Stimulated activated CD4-positive, alpha-beta T cell treated with anti-CD3 and anti-CD28 coated beads, Interleukin-15, amount 100 ng/mL, for 1 hour (primary cell): ENCODE measurements at places on chromosomes 2 and 18.

DNA sequence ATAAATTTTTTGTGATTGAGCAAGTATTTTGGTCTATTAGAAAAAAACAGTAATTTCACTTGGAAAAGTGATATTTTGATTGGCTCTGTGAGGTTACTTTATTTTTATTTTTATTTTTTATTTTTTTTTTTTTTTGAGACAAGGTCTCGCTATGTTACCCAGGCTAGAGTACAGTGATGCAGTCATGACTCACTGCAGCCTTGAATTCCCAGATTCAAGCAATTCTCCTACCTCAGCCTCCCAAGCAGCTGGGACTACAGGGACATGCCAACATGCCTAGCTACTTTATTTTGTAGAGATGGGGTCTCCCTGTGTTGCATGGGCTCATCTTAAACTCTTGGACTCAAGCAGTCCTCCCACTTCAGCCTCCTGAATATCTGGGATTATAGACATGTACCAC lies 60.9 kb upstream of the MGAT5 start:
- DNase-seq, result no peak

- no peak for DNase-seq
Measured at GRCh38 chr2:124536591-124536990, 511.5 kb downstream of the CNTNAP5 start.

- no peak for DNase-seq
Measured at GRCh38 chr2:25788457-25788856, 89.8 kb downstream of the ASXL2 start.

DNA sequence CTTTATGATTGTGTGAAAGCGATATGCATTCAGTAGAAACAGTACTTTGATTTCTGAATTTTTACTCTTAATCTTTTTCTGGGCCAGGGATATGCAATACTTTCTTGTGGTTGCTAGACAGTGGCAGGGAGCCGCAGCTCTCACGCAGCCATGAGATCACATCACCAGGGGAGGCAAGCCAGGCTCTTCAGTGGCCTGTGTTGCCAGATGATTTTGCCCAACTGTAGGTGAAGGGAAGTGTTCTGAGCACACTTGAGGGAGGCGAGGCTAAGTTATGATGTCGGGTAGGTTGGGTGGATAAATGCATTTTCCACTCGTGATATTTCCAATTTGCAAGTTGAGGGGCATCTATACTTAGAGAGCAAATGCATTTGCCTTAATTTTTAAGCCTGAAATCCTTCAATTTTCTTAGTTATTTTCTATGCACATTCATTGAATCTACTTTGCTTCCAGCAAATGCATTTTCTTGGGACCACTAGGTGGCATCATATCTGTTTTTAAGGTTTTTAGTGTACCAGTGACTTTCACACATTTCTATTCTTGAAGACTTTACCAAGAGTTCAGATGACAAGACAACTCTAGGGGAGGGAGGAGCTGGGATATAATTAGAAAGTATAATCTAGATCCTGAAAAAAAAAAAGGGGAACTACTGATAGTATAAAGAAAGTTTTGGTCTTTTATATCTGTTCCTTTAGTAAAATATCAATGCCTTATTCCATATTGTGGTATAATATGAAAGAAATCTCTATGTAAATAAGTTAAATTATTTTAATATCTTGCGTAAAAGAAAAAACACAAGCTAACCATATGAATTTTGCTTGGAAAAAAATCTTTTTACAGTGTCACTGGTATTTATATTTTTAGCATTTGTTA lies 643.3 kb downstream of the SOCS6 start:
- no peak for DNase-seq

DNA sequence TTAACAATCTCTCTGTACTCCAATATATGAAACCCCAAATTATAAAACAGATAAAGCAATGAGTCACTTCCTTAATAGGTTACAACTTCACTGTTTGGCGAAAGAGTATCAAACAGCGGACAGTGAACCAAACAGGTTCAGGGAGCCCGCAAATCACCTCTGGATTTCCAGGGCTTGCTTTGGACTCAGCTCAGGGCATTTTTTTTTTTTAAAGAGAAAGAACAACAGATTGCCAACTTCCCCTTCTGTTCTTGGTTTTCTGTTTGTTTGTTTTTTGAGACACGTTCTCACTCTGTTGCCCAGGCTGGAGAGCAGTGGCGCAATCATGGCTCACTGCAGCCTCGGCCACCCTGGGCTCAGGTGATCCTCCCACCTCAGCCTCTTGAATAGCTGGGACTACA lies 52.7 kb downstream of the ABCB11 start:
- no peak for DNase-seq

- DNase-seq, result no peak
Measured at GRCh38 chr18:78976765-78977636, 2.6 kb upstream of the SALL3 start.

GRCh38 chr2:29951576-29951975 lies 30.2 kb upstream of the ALK start:
- no peak for DNase-seq

DNA sequence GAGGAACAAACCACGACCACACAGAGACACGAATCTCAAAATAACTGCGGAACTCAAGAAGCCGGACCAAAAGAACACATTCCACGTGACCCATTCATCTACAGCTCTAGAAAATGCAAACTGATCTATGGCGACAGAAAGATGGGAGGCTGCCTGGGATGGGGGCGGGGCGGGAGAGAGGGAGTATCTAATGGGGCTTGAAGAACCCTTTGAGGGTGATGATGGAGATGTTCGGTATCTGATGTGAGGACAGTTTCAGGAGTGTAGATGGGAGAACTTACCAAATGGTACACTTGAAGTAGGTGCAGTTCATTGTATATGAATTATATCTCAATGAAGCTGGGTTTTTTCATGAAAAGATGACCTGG lies 34.6 kb upstream of the KLF11 start:
- DNase-seq, result no peak

- DNase-seq, result no peak
Measured at GRCh38 chr2:58156780-58157179, 84.3 kb downstream of the FANCL start.

DNA sequence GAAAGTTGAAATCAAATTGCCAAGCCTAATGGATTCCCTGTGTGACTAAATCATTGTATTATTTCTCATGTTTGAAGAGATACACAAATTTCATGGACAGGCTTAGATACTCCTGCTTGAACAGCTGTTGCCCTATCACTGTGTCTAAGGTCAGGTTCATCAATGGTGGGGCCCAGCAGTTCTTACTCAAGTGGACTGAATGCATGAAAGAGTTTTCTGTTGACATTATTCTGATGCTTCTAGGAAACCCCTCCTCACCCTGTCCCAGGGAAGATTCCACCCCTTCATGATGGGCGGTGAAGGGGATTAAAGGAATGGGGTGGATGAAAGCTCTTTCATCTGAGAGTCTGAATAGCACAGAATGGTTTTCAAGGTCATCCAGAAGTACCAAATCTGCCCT lies 148.8 kb downstream of the INO80D start:
- no peak for DNase-seq

- DNase-seq, result no peak
Measured at GRCh38 chr2:200422532-200423261, 87.2 kb downstream of the KCTD18 start.

DNA sequence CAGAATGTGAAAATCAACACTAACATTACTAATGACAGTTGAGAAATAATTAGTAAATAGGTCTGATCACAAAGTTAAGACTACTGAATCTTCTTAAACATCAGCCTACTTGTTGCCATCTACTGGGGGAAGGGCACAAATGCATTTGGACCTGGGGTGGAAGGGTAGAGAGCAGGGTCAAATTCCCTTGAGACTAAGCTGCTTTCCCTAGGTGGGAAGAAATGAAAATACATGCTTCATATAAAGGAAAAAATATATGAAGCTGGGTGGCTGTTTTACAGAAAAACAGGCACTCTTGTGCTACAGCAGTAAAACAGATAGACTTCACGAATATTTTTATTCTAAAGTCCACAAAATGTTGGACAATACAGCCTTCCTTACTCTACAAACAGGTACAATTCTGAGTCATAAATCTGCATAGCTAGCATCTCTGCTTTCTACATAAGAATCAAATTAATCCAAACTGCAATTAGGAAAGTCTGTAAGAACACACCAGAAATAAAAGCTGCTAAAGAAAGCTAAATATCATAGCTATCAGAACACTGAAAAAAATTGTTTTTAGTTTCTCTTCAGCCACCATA lies 10.9 kb downstream of the TRIP12 start:
- no peak for DNase-seq

DNA sequence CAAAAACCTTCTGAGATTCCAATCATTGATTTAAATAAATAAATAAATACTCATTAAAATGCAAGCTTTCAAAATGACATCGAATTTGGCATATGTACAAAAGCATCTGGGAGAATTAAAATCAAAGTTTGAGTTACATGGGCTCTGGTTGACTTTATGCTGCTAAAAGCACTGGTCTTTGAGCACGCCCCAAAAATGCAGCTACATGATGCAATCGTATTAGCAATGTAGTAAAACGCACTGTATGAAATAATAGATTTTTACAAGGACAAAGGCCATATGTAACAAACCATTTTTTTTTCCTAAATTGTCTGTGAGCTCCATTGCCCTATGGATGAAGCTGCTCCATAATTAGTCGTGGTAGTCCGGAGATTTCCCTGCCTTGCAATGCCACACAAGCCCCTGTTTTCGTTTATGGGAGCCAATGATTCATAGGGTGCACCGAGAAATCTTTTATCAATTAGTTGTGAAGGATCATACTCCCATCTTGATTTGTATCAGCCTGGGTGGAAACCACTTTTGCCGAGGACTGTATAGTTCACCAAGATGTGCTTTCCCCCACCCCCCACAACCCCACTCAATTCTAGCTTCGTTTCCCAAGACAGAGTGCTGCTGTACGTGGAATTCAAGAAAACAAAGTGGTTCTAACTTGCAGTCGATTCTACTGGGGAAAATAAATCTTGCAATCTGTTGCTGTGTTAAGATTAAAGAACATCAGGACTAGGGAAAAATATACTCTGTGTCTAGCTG lies 268.4 kb downstream of the IRS1 start:
- DNase-seq, result no peak

DNA sequence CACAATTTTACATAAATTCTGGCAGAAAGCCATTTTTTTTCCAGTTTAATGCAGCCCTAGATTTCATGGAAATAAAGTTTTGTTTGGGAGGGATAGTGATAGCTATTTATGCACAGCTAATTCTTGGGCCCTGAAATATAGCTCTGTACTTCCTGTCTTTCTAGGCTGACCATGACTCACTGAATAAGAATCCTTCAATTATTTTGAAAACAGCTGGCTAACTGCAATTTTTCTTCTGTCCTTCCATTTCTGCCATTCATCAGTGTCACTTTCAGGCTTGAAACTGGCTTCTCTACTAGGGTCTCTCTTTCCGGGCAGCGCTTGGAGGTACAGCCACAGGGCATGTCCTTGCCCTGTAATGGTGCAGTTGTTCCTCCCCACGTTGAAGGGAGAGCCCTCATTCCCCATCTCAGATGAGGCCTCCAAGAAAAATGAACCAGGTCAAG lies 97.1 kb upstream of the TMEM178A start:
- DNase-seq, result no peak

- no peak for DNase-seq
Measured at GRCh38 chr2:129727286-129727685, 252.2 kb upstream of the RAB6C start.

GRCh38 chr18:39313992-39314391 lies 1748.4 kb upstream of the CELF4 start:
- DNase-seq, result no peak

GRCh38 chr2:239354132-239354790 lies 46.6 kb downstream of the HDAC4 start:
- no peak for DNase-seq

DNA sequence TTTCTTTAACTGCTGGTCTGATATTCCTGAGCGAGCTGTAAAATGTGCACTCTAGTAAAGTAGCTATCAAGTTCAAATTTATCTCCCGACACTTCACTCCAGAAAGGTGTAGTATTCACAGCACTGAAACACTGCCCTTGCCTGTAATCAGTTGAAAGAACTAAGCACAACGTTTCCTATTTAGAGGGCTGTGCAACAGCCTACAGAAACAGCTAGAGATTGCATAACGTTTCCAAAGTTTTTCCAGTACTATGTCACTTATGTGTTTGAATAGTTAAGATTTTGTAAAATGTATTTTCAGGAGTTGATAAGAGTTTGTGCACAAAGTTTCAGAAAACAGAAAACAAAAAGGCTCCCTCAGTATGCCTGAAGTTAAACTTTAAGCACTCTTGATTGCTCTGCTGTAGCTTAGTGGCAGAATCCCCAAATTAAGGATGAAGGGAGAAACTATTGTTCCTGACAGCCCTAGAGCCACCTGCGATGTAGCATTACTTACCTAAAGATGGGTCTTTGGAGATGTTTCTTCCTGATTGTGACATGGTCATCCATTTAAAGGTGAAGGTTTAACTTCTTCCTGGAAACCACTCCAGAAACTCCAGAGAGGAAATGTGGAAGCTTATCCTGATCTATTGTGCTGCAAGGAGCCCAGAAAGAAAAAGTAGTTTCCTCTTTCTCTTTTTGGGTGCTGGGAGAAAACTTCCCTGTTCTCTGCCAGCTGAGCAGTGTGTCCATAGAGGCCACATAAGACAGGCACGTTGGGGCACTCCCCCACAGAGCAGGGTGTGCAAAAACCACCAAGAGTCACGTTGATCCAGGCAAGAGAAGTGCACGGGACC lies 536 bp downstream of the PDE1A start:
- no peak for DNase-seq

GRCh38 chr2:149687052-149687427 lies 99.5 kb upstream of the MMADHC start:
- DNase-seq, result no peak

DNA sequence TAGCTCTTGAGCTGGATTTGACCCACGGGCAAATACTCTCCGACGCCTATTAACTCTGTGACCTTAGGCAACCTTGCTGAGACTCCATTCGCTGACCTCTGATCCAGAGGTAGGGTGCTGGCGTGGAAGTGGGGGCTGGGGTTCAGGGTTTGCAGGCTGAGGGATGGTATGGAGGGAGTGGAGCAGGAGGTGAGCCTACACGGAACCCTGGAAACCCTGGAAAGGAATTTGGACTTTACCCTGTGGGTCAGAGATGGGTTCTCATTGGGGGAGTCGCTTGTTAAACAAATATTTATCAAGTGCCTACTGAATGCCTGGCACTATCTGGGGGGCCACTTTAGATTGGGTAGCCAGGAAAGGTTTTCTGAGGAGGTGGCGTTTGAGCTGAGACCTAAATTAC lies 58.2 kb upstream of the FZD7 start:
- DNase-seq, result no peak

DNA sequence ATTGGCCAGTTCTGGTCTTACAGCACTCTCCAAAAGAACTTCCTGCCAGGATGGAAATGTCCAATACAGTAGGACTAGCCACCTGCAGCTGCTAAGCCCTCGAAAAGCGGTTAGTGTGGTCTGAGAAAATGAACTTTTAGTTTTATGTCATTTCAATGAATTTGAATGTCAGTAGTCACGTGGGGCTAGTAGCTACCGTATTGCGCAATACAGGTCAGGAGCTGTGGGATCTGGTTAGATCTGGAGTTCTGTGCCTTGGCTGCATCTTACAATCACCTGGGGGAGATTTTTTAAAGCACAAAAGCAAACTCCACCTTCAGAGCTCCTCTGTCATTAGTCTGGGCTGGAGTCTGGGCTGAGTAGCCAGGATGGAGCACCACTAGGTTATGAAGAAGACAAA lies 35.9 kb downstream of the C1QL2 start:
- DNase-seq, result no peak
